ENCODE measurements at places on chromosomes 12 and 14. TPM values are rescaled to one million over a fixed set of nuclear protein-coding genes. Genes with fewer than 3 reads are reported as not detected.

GRCh38 chr12:3964439-3964838, 91.2 kb upstream of the PARP11 start:
- DNase-seq = no peak

Gene SIX4
- 3.8 TPM for total RNA-seq

DNA sequence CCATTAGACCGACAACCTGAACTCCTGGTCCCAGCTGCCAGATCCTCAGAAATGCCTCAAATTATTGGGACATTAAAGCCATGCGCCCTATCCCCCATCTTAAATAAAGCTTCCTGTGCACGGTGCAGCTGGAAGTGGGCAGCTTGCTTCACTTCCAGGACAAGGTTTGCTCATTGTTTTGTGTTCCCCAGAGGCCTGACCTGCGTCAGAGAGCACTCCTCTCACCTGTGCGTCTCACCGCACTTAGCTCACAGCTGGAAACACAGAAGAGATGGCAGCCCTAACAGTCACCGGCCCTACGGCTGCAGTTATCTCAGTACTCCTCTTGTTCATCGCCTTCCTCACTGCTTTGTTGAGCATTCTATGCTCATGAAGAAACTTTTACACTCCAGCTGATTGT, 135.5 kb downstream of the ANO2 start:
- no peak for DNase-seq

DNA sequence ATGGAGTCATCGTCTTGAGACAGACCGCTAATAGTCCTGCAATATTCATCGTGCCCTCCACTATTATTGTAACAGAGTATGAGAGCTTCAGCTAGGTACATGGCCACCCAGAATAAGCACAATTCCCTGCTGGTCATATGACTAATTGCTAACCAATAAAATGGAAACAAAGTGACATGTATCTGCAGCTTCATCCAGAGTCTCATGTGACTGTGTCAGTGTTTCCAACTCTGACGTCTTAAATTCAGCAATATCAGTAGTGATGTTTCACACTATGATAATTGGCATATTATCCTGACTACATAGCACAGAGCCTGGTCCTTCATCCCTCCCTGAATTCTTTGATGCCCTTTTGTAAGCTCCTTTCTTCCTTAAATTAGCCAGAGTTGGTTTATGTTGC, 167.4 kb downstream of the RPS29 start:
- no peak for DNase-seq

Gene CIT
- total RNA-seq = 1.7 TPM

- DNase-seq = no peak
Observed at GRCh38 chr14:79090641-79091180, 920.5 kb downstream of the NRXN3 start.

DNA sequence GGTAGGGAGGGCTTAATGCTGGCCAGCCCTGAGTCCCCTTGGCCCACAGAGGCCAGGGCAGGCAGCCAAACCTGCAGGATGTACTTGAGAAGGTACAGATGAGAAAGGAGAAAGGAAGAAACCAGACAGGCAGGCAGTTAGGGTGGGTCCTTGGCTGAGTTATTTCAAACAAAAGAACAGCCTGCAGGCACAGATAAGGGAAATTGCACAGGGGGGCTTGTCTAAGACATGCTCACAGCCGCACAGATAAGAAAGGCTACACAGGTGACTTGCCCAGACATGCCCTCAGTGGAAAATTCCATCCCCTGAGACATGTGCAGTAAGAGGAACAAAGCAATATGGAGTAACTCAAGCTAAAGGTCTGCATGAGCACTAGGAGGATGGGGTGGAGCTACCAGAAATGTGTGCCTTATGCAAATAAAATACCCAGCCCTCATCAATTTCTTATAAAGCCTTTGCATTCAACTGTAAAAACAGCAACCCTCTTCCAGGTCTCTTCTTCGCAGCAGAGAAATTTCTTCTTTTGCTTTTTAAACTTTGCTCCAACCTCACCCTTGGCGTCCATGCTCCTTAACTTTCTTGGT, 158.2 kb upstream of the RGS6 start:
- DNase-seq = no peak

Gene KIF5A
- 0.18 TPM for total RNA-seq

DNA sequence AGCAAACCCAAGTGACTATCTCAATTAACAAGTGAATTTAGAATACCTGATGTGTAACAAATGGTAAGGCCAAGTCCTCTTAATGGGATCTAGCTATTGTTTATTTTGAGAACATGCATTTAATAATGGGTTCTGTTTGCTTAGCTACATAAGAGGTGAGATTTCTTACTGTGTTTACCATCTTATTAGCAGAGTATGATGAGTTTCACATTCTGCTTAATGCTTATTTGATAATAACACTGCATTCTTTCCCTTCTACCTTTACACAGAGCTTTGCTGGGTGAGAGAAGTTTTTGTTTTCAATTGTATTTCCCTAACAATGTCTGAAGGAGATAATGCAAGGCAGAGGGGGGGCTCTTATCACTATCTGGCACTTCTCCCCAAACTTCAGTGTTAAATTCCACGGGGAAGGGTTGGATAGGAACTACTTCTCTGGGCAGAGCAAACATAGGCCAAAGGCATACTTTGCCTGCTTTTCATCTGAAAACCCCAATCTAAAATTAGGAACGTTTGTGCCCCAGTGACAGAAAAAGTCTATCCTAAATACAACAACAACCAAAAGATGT, 129.0 kb upstream of the ATXN7L3B start:
- DNase-seq = no peak

Gene ERBB3
- 5.2 TPM for total RNA-seq

DNA sequence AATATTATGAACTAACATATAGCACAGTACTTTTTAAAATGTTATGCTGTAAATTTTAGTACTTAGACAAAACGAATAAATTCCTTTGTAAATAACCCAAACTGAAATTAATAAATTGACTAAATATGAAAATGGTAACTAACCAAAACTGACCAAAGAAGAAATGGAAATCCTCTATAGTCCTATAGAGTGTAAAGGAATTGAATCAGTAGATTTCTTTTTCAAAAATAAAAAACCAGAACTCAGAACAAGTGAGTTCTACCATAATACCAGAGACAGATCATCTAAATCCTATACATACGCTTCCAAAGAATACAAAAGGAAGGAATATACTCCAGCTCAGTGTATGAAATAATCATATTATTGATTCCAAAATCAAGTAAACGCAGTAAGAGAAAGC, 39.8 kb downstream of the TMPRSS12 start:
- DNase-seq = no peak

DNA sequence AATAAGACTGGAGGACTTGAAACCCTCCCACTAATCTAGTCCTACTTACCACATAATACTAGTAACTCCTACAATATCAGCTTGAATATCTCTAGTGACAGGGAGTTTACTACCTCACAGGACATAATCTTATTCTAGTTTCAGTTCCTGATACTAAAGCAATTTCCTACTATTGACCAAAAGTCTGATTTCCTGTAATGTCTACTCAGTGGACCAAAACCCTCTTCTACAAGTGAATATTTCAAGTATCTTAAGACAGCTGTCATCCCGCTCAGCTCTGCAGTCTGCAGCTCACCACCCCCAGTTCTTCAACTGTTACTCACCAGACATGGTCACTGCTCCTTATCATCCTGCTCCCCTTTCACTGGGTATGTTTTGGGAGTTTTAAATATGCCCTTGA, 70.8 kb upstream of the TMCC3 start:
- no peak for DNase-seq

DNA sequence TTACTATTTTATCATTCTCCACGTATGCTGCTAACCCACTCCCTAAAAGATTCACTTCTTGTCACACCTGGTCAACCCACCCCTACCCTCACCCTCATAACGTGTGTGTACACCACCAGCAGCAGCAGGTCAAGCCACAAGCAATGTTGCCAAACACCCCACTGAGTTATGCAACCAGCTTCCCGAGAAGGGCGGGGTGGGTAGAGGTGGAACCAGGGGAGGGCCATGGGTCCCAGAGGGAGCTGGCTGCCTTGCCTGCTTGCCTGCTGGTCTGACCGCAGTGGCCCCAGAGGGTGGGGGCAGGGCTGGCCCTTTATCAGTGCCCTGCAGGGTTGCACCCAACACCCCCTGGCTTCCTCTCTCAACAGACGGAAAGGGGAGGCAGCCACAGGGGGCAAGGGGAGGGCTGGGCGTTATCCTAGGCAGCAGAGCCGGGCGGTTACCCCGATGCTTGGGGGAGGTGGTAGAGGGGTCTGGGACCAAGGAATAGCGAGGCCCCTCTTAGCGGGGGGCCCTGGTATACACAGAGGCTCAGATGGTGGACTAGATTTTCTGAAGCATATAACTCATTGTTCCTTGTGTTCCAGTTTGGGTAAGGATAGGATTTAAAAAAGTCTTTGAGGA, 3.5 kb upstream of the NFE2 start:
- peak; percentile 79 for DNase-seq

DNA sequence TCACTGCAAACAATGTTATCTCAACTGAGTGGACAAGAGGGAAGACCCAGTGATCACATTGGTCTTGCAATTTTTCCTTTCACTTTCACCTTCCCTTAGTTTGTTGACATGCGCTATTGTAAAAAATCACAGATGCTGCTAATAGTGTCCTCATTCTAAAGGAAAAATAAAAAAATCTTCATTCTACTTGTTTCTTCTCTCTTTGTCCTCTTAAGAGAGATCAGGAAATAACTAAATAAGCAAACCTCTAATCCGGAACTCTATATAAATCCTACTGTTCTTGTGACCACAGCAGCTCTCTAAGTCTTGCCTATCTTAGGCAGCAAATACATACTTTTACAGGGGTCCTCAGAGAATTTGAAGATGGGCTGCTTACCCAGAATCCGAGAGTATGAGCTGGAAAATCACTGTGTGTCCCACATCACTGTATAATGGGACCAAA, 257.7 kb downstream of the NAV3 start:
- DNase-seq = no peak

Gene SIX6
- not detected for total RNA-seq

Gene NUAK1
- total RNA-seq = 40.1 TPM

Gene OASL
- 1.6 TPM for total RNA-seq

DNA sequence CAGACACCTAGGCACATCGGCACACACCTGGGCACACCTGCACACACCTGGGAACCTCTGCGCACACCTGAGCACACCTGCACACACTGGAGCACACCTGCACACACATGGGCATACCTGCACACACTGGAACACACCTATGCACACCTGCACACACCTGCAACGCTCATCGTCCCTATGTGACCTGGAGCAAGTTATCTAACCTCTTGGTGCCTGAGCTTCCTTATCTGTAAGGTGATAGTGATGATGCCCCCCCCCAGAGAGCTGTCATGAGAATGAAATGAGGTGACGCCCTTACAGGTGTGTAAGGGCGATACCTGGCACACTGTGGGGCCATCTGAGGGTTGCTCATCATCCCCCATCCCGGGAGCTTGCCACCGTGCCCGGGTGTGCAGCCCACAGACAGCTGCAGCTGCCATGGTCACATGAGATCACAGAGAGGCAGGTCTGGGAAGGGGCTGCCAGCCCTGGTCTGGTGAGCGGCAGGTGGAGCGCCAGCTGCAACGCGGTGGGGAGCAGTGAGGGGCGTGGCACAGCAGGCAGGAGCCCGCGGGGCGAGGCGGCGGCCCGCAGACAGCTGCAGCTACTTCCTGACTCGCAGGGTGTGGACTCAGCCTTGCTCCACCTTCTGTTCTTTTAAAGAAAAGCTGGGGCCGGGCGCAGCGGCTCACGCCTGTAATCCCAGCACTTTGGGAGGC, 59.9 kb upstream of the FBRSL1 start:
- DNase-seq = no peak

GRCh38 chr14:61461808-61462275, 140.5 kb downstream of the PRKCH start:
- DNase-seq = no peak

Gene OR4E2
- total RNA-seq = not detected

DNA sequence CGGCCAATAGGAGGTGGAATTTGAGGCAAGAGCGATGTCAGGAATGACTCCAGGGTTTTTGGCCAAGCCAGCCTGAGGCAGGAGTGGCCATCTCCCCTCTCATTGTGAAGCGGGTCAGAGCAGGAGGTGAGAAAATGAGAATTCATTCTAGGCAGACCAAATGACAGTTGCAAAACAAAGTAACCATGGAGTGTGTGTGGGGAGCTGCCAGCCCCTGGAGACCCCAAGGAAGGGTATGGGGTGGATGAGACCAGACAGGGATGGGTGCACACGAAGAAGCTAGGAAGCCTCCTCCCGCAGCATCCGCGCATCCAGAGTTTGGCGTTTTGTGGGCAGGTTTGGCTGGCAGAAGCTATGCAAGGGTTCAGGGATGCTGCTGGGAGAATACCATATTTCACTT, 38.8 kb downstream of the FZD10 start:
- no peak for DNase-seq

DNA sequence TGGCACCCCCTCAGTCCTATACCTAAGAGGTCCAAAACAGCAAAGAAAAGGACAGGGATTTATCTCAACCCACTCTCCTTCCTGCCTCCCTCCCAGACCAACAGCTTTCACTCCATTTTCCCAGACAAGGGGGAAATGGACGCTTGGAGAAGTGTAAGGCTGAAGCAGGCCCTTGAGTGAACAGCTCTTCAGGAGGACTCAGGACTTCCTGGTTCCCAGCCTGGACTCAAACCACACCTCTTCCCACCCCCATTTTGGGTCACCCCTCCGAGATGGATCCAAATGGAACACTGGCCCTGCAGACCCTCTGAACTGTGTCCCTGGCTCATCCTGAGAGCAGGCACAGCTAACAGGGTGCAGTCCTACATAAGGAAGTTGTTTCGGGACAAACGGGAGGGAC, 2.7 kb downstream of the KMT2D start:
- no peak for DNase-seq

GRCh38 chr14:67491285-67491684, 2.8 kb upstream of the TMEM229B start:
- DNase-seq = no peak

Gene ANKS1B
- 3.1 TPM for total RNA-seq

- DNase-seq = no peak
Observed at GRCh38 chr14:35072226-35072625, 26.2 kb downstream of the FAM177A1 start.

Gene SLC7A8
- 8.7 TPM for total RNA-seq

GRCh38 chr12:70853326-70853725, 67.2 kb downstream of the PTPRR start:
- peak; percentile 16 for DNase-seq

DNA sequence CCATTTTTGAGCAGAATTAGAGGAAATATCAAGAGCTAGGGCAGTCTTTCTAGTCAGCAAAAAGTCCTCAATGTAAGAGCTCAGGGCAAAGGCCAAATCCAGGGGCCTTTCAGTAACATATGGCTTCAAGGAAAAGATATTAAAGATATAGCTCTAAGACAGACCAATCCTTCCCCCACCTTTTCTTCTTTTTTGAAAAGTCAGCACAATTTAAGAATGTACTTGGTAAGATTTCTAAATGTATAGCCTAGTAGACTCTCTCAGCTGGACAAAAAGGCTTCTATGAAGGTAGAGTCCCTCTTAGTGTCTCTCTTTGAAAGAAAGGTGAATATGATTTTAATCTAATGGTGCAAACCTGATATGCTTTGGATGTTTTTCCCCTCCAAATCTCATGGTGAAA, 515.7 kb downstream of the VRK1 start:
- no peak for DNase-seq
